ENCODE measurements at places on chromosomes 7 and 10.
A peak's percentile ranks its signal among the peaks of the same experiment; 100 is the strongest.

DNA sequence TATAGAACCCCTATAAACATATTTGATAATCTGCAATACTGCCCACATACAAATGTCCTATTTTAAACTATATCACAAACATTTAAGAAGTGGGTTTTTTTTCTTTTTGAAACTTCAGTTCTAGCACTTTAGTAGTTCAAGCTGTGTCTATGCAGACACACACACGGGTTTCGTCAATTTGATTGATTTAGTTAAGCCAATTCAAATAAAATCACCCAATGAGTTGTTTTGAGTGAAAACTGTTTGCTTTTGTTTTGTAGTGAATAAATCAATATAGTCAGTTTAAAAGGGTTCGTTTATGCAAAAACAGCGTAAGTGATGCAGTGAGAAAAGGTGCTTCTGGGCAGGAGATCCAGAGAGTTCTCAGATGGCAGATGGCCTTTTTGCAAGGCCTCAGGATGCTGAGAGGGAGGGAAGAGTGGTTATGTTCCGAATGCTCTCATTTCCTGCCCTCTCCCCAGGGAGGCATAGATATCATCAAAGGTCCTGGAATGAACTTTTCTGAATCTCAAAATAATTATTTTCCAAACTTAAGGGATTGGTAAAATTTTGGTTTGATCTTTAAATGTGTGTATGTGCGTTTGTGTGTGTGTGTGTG lies 102.7 kb downstream of the AGMO start:
- DNase-seq, result no peak

DNA sequence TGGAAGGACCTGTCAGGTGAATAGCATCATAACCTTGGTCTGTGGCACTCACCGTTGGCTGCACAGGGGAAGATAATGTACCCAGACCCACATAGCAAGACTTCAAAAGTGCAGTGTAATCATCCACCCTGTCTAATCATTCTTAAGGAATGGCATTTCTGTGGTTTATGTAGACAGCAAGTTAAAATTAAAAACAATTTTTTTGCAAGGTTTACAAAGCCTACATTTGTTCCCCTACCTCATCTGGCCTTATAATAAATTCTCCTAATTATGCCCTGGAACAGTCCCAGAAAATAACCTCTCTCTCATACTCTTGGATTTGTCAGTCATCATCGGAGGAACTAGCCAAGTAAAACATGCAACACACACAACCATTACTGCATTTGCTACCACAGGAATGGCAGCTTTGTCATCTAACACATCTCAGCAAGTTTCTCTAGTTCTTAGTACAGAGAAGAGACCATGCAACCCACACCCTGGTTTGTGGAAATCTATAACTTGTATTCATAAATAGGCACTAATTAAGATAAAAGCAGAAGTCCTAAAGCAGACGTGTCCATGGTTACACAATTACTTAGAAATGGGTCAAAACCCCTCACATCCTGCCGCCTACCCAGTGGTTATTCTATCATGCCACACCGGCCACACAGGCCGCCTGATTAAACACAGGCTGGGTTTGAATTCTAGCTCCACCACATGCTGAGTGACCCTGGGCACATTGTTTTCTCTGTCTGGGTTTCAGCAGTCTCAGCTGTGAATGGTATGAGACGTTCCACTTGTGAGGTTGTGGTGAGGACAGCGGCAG lies 19.1 kb downstream of the ABLIM1 start:
- peak; percentile 98 for DNase-seq

DNA sequence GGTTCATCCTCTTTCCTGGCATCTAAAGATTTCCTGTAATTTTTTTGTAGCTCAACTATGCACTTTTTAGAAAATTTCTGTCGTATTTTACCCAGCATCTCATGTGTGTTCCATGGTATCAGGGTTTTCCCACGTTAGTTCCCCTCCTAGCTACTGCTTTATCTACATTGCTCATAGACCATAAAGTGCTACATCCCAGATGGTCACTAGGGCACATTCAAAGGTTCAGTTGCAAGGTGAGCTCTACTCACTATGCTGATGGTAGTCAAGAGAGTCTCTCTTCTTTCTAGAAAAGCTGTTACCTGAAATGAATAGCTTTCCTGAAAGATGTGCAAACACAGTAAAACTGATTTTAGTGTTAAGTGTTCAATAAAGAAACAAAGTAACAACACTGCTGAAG lies 33.5 kb downstream of the RELN start:
- DNase-seq, result no peak

DNA sequence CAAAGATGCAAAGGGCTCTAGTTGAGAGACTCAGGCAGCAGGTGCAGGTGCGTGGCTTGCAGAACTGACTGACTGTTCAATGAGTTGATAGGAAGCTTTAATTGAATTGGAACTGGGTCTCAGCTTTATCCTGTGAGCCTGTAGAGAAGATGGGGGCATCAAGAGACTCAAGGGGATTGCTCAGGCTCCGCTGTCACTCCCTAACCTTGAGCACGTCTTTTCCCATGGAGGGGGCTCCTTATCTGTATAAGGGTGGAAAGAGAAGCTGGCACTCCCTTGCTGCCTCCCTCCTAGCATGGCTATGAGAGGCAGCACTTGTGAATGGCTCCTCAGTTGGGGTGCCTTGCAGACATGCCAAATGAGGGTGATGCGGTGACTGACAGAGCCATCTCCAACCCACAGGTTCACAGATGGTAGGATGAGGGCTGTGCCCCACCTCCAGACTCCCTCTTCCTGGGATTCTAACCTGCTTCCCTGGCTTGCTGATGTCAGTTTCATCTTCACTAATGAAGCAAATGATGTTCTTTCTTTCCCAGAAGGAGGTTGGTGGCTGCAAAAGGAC lies 12.4 kb upstream of the PLEKHA1 start:
- no peak for DNase-seq

GRCh38 chr7:100444311-100445278 lies 8.3 kb upstream of the PPP1R35 start:
- no peak for DNase-seq

DNA sequence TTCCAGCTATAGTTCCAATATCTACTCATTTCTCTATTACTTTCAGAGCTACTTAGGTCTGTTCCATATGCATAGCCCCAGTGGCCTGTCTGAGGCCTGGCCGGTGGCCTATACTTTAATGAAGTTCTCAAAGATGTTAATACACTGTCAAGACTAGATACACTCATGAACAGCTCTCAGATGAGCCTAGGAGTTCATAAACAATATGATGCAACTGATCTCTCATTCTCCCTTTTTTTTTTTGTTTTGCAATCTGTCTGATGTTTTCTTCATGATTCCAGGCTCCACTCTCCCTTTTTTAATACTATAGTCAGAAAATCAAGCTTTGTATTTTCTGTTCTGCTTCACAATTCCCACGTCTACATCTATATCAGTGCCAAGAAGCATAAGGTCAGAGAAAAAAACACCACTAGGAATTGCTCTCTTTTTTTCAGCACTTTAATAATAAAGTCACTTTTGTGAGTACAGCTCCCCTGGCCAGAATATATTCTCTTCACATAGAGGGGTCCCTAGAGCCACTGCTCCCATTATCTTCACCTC lies 321.0 kb downstream of the C7orf25 start:
- DNase-seq, result no peak

DNA sequence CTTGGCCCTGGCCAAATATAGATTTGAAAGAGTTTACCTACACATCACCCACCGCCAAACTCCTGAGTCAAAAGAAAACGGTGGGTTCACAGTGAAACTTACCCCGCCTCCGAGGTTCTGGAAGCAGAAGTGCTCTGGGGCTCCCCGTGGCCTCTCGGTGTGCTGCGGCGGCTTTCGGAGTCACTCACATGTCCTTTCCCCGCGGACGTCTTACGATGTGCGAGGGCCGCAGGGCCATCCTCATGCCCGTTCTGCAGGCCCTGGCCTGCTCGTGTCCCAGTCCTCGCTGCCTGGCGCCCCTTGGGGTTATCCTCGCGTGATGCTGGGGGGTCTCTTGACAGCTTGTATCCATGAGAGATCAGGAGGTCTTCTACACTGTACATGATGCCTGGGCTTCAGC lies 12.0 kb downstream of the JCAD start:
- DNase-seq, result no peak

DNA sequence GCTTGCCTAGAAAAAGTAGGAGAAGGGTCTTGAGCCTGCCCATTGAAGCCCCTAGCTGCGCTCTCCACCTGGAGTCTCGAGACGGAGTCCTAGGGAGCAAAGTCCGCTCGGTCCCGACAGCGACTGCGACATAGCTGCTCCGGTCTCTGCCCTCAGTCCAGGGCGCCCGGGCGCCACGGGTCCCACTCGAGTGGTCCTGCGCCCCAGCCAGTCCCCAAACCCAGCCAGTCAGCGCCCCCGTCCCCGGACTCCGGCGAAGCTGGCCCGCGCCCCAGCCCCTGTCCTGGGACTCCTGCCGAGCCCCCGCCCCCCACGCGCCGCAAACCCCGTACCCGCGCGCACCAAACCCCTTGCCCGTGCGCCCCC lies 490 bp downstream of the TNS3 start:
- DNase-seq, result no peak

GRCh38 chr10:31749301-31749700 lies 179.3 kb downstream of the ARHGAP12 start:
- DNase-seq, result no peak

DNA sequence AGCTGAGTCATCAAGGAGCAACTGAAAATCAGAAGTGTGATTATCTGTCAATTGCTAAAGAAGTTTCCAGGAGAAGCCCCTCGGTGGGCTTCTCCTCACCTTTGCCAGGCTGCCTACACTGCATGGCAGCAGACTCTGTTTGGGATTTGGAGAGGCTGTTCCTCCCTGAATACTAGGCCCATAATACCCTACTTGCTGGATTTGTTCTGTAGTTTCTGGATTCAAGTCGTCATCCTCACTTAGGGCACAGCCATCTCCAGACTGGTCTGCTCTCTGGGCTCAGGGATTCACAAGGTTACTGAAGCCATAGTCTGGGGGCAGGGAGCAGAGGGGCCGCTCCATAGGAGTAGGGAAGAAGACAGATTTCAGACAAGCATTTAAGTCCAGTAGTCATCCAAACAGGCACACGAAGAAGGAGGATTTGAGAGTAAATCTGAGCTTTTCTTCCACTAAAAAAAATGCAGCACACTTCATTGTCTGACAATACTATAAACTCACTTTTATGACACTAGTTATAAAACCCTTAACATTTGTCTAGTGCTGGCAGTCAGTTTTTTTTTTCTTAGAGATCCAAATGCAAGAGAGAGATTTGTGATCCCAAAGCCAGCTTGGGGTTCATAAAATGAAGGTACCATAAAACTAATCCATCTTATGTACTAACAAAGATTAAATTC lies 723.3 kb downstream of the GRID1 start:
- DNase-seq, result no peak

- no peak for DNase-seq
Observed at GRCh38 chr10:88880282-88881076, 434 bp downstream of the STAMBPL1 start.

All from AG04449 (cell line).